Dorsolateral prefrontal cortex (tissue), 122 donors: ENCODE measurements at places on chromosomes 6 and 20. TPM values are rescaled to one million over a fixed set of nuclear protein-coding genes. Genes with fewer than 3 reads are reported as not detected.

- DNase-seq: no peak
Observed at GRCh38 chr6:16982807-16983206, 119.0 kb upstream of the STMND1 start.

DNA sequence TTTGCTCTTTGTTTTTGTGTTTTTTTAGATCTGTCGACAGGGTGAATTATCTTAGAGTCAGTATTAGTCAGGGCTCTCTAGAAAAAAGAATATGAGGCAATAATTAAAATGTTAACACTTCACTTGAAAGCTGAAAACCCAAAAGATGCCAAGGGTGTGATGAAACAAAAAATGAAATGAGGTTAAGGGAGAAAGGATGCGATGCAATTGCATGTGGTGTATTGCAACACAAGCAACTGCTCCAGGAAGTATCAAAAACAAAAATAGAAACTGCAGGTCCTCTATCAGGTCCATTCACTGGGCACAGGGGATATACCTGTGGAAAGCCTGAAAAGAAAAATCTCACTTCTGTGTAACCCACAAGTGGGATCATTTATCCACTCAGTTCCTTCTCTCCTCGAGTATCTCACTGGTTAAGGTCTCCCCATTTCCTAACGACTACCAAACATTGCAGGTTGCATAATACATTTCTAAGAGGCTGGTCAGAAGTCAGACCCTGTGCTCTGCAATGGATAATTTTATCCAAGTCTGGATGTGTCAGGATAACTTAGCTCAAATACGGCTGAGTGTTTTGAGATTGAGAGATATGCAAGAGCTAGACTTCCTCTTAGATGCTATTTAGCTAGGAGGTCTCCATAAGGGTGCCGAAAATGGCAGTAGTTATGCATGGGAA, 257.7 kb upstream of the GJE1 start:
- DNase-seq: no peak

DNA sequence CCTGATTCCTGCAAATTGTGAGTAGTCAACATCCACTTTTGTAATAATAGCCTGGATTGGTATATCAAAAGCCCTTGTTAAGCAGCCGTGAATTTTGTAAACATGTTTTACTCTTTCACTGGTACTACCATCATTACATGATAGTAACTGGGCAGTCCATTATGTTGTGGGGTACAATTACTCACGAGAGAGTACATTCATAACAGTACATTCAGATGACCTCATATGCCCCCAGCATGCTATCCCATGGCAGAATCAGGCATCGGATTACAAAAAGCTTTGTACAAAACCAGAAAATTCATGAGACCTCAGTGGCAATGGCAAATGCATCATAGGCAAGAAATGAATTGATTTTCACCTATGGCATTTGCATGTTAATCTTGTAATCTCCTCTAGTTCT, 166.2 kb downstream of the EPM2A start:
- no peak for DNase-seq

GRCh38 chr6:163782436-163783003, 368.0 kb downstream of the QKI start:
- DNase-seq: no peak

- no peak for DNase-seq
Observed at GRCh38 chr6:28657769-28658465, 132.2 kb downstream of the GPX5 start.

GRCh38 chr20:63819224-63819921, 11.7 kb downstream of the ZBTB46 start:
- DNase-seq: no peak

DNA sequence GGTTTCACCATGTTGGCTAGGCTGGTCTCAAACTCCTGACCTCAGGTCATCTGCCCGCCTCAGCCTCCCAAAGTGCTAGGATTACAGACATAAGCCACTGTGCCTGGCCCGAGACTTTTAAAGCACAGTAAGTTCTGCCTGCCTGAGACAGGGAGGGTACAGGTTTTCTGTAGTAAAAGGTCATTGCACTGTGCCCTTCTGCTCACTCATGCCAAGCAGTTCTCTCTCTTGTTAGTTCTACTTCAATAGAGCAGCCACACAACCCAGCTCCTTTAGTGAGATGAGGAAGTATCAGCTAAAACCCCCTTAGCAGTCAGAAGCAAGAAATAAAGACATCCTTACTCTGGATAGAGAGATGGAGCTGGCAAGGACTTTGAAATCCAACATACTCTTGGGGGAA, 52.4 kb upstream of the ARMH2 start:
- no peak for DNase-seq

GRCh38 chr6:95958686-95959085, 57.1 kb upstream of the FUT9 start:
- no peak for DNase-seq

Gene IL17A
- not detected for total RNA-seq

Gene SEL1L2
- total RNA-seq: not detected

Gene ADGB
- not detected for total RNA-seq

Gene EDEM2
- total RNA-seq: 9.7 TPM
